ENCODE measurements at places on chromosomes 3 and 15. TPM values are rescaled to one million over a fixed set of nuclear protein-coding genes. Genes with fewer than 3 reads are reported as not detected.

Gene KCNMB3
- 0.80 TPM for total RNA-seq

Gene BFSP2
- 3.6 TPM for total RNA-seq

Gene CCR3
- total RNA-seq = 0.33 TPM

Gene LRRC2
- 2.5 TPM for total RNA-seq

Gene GRK7
- total RNA-seq = not detected

Gene GPR62
- total RNA-seq = 0.05 TPM

Gene PCLAF
- 57.6 TPM for total RNA-seq

Gene NFKBIZ
- 7.7 TPM for total RNA-seq

Gene GRIP2
- 0.14 TPM for total RNA-seq

Gene LCTL
- total RNA-seq = not detected

Gene CCR8
- 1.8 TPM for total RNA-seq

Gene GPR149
- not detected for total RNA-seq

Gene RPP14
- 11.5 TPM for total RNA-seq

Gene SLC38A3
- total RNA-seq = 0.05 TPM

Gene LINGO1
- total RNA-seq = 0.24 TPM

Gene NR2E3
- total RNA-seq = 0.05 TPM

Gene CYP1A1
- 0.09 TPM for total RNA-seq

Gene LRRN1
- total RNA-seq = 5.1 TPM

Gene NR1I2
- 0.14 TPM for total RNA-seq

Gene ACSBG1
- total RNA-seq = 7.9 TPM

Gene CCDC54
- not detected for total RNA-seq

All from thymus (tissue), 14 donors.